ENCODE measurements at places on chromosomes 5 and 9.

DNA sequence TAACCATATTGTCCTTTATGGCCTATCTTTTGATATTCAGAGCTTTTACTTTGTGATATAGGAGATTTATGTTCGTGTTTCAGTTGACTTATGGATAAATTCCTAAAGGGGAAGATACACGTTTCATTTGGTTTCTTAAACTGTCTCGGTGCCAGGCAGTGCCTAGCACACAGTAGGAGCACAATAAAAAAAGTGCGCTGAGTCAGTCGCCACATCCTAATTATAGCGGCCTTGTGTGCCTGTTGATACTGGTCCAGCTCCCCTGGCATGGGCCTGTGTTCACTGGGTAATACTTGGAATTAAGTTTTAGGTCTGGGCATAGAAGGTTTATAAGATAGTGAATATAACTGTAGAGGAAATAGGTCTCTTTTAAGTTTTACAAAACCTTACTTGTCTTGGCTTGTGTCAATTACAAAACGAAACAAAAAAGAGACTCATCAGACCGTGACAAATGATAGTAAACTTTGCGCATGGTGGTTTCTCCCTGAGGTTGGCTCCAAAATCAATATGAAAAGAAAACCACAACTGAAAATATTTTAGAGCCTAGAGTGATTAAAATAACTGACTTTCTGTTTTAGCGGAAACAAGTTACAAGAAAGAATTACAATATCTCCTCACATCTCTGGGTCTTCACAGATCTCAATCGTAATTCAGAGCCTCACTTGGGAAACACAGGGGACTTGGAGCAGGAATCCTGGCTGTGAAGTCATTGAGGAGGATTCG, 84.8 kb downstream of the MVB12B start:
- DNase-seq = peak; percentile 58

DNA sequence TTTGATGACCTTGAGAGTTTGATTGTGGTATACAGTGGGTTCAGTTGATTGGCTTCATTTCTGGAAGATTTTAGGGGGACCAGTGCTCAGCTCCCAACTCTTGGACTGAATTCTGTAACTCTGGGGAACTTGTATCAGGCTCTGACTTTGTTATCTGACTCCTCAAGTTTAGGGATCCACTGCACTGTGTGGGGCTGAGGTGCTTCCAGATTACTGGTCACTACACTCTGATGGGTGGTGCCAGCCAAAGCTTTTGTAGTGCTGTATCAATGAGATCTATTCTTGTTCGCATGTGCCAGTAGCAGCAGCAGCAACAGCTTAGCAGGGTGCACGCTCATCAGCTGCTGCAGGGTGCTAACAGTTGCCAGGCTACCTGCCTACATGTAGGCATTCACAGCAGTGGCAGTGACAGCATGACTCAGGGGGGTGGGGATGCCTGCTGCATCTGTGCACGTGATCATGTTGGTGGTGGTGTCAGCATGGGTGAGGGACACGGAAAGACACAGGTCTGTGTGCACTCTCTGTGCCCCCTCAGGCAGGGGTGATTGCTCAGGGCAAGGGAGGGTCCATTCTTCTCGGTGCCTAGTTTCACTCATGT, 438.8 kb upstream of the SEMA6A start:
- no peak for DNase-seq

DNA sequence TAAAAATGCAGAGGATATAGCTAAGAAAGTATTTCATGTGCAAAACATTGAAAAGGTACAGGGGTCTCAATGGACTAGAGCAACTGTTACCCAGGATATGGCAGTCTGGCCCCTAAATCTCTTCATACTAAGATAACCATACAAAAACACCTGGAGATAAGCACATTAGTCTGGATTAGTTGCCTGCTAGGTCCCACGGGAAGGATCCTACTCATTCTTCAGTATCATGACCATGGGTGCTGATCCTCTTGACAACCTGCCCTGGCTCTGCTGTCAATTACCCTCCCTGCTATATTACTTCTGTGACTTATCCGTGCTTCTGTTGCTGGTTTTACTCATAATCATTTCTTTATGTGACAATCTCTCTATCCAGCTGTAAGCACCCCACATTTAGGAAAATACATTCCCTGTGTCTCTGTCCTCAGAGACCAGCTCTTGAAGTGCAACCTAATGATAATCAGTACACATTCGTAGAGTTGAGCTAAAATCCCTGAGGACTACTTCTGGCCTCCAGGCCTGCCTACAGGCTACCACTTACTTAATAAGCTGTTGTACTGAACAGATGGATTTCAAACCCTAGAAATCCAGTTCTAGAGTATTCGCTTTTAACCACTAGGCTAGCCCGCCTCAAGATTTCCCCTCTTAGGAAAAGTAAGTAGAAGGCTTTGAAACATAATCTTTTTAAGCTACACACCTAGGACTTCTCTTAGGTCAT, 190.5 kb upstream of the OR13F1 start:
- DNase-seq = no peak

DNA sequence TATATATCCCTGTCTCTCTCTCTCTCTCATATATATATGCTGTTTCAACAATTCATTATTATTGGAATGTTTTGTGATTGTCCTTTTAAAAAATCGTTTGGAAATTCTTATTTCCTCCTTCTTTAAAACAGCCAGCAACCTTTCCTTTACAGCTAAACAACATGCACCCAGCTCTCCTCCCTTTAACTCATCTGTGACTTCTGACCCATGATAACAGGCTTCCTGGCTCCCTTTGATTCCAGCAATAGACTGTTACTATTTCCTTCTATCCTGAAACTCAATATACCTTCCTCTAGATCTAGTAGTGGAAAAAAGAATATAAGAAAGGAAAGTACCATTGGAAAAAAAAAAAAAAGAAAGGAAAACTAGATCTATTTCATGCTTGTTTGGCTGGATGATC, 254.7 kb upstream of the RGMB start:
- no peak for DNase-seq

DNA sequence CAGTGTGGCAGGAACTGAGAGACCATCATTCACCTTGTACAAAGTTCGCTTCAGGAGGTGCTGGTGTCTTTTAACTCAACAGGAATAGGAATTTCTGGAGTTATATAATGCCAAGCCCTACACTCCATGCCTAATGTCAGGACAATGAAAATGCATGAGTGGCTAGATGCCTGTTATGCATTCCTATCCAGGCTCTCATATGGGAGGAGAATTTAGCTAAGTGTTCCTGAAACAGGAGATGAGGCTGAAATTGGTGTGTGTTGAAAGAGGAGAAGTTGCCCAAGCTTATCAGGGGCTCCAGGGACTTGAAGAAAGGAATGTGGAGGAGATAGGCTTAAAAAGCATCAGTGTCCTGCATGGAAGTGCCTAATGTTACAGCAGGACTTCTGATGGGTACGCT, 26.8 kb upstream of the PRUNE2 start:
- peak; percentile 3 for DNase-seq

GRCh38 chr9:111163716-111164389, 125.6 kb upstream of the LPAR1 start:
- peak; percentile 29 for DNase-seq

GRCh38 chr5:68711293-68712200, 382.3 kb upstream of the SLC30A5 start:
- DNase-seq = peak; percentile 24

DNA sequence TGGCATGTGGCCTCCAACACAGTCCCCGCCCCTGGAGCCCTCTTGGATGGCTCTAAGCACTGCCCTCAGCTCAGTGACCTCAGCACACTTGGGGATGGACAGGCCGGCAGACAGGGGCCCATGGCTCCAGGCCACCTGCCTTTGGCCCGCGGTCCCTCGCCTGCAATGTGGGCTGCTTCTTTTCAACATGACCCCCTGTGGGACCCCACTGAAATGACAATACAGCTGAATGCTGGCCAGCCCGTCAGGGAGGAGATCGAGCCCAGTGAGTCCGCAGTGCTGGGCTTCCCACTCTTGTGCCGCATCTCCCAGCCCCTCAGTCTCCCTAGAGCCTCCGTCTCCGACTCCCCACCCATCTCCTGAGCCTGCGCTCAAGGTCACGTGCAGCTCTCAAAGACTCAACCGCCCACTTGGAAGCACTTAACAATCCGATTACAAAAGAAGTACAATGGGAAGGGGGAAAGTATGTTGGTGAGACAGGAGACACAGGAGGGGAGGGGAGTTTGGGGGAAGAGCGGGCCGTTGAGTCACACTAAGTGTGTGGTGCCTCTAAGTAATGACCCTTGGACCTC, 238.9 kb downstream of the HSPA4 start:
- DNase-seq = no peak

- peak; percentile 3 for DNase-seq
Observed at GRCh38 chr5:82222597-82223574, 55.3 kb downstream of the RPS23 start.
